ENCODE measurements at places on chromosomes 2 and 18.
A peak's percentile ranks its signal among the peaks of the same experiment; 100 is the strongest.

DNA sequence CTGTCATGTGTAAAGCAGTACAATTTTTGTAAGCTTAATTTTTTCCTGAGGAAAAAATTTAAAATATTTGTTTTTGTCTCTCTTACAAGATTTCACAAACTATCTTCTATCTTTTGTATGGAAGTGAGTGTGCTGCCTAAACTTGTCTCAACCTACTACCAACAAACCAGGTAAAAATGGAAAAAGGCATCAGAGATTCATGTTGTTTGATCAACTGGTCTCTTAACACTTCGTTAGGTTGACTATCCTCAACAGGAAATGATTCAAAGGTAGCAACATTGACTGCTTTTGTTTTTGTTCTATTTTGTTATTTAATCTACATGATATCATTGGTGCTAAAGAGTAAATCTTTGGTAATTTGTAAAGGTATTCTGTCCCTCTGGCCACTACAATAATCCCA lies 47.7 kb upstream of the RND3 start:
- DNase-seq = no peak

DNA sequence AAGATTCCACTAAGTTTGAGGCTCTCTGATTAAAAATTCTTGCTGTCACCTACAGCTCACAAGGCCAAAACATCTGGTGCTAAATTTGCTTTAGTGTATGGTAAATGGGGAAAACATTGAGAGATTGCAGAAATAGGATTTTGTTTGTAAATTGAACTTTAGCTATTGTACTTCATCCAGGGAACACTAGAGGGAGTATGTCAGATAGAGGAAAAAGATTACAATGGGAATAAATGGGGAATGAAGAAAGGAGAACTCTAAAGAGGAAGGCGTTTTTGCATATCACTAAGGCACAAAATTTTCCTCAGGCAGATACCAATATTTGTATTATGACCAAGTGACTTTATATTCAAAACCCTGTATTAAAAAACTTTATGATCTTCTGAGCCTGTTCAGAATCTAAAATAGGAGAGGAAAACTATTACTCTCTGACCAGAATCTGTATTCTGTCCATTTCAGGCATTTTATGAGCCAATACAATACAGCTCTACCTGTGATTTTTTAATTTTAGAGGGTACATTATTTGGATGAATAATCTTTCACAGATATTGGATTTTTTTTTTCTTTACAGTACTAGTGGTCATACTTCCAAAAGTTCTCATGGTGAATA lies 52.3 kb upstream of the ITGB6 start:
- DNase-seq = no peak

DNA sequence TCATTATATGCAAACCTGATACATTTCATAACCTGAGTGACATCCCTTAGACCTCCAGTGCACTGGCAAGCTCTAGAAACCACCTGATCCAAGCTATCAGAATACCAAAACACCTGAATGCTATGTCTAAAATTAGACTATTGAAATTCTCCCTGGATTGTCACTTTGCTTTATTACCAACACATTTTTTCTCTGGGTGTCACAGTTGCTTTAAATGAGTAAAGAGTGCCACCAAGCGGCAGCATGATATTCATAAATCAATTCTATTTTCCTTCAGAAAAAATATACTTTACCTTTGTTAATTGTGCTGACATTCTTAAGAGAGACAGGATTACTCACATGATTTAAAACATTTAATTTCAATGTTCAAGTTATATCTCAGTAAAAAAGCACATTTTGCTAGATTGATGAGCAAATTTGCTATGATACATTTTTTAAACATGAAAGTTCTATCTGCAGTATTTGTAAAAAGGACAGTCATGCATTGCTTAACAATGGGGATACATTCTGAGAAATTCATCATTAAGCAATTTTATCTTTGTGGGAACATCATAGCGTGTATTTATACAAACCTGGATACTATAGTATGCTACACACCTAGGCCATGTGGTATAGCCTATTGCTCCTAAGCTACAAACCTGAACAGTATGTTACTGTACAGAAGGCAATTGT lies 338.4 kb upstream of the SLC39A10 start:
- DNase-seq = peak; percentile 25

- DNase-seq = no peak
Measured at GRCh38 chr2:157349949-157350515, 24.4 kb upstream of the ERMN start.

GRCh38 chr18:62490967-62491695 lies 31.7 kb upstream of the ZCCHC2 start:
- DNase-seq = no peak

DNA sequence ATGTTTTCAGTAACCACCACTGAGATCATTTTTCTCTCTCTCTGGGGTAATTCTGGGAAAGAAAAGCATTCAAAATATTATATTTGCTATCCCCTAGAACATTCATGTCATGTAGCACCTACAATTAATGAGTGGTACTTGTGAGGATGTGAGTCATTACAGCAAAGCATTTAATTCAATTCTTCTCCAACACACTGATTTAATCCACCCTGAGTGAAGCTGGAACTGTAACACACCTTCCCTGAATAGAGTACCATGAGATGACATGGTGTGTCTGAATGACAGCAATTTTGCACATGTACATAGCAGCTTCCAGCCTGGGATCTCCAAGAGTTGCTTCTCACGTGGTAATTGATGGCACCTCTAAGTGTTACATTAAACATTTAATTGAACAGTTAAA lies 207.1 kb upstream of the SLC14A2 start:
- DNase-seq = no peak

GRCh38 chr2:64594226-64594989 lies 59.3 kb downstream of the SERTAD2 start:
- no peak for DNase-seq

DNA sequence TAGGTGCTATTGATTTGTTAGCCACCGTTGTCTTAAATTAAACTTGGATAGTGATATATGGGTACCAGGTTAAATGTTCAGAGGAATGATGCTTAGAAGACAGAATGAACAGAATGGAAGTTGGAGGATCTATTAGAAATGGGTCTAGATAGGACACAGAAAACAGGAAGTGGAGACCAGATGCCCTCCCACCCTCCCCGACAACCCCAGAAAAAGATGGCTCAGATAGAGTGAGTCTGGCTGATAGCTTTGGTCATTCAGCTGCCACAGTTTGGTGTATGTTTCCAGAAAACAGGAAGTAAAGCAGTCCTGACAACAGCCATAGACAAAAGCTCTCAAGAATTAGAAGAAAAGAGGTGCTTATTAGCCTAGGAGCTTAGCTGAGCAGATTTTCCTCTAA lies 71.5 kb upstream of the DSG1 start:
- no peak for DNase-seq

- DNase-seq = no peak
Measured at GRCh38 chr2:240255165-240255491, 114.7 kb upstream of the OTOS start.

GRCh38 chr2:203623096-203623495 lies 83.3 kb upstream of the CD28 start:
- DNase-seq = no peak

GRCh38 chr2:1305342-1306013 lies 107.8 kb upstream of the TPO start:
- no peak for DNase-seq

DNA sequence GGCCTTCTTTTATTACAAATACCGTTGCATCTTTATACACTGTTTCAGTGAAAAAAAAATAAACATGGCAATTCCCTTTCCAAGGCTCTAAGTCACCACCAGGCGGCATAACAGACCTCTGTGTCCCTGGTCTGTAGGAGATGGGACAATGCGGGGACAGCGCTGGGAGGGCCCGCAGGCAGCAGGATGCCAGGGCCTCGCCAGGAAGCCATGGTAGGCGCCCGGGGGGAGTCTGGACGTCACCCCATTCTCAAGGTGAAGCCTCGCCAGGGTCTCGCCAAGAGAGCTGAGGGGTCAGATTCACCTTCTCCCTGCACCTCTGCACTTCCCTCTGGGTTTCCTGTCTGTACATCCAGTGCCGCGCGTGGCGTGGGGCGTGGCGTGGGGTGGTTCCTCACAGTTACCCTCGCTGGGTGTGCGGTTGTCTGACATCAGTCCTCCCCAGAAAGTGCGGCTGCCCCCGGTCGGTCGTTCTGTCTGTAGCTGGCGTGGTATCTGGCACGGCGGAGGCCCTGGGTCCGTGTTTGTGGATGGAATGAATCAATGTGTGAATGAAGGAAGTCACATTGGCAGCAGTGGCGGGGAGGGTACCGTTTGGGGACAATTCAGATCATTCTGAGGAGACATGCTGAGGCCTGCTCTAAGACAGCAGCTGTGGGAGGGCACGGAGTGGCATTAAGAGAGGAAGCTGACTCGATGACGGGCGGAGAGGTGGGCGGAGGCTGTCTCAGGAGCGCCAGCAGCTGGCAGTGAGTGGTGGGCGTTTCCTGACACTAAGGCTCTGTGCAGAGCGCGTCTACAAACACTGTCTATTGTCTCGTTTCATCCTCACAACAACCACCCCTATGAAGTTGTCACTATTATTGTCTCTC lies 46.0 kb downstream of the LRRFIP1 start:
- DNase-seq = peak; percentile 92

GRCh38 chr2:217859926-217860325 lies 142.9 kb downstream of the TNS1 start:
- DNase-seq = no peak

- no peak for DNase-seq
Measured at GRCh38 chr18:58800582-58800981, 64.1 kb upstream of the ZNF532 start.

DNA sequence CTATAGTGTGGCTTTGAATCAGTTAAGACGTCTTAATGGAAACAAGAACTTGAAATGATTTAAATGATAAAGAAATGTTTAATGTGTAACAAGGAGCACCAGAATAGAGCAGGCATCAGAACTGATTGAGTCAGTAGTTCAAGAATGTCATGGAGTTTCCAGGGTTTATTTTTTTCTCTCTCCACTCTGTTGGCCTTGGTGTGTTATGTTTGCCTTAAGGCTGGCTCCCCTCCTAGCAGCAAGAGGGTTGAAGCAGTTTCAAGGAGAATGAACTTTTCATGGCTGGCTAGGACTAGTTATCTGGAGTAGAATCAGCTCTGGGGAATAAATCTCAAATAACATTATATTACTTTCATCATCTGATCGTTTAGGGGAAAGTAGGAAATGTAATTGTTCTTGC lies 13.4 kb upstream of the GLS start:
- DNase-seq = no peak

DNA sequence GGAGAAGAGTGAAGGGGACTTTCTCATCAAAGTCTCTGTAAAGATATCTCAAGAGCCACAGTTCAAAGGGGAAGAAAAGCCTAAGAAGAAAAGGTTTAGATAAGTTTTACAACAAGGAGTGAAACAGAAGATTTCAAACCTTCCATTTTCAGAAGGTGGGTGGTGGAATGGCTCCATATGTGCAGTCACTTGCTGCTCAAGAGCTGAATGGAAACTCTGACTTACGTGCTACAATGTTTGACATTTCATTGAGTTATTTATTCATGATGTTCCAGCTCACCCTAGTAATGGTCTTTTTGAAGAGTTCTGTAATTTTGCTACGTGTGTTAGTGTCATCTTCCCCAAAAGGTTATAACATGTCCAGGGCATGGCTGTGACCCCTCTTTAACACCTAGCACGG lies 21.7 kb downstream of the LCT start:
- no peak for DNase-seq

DNA sequence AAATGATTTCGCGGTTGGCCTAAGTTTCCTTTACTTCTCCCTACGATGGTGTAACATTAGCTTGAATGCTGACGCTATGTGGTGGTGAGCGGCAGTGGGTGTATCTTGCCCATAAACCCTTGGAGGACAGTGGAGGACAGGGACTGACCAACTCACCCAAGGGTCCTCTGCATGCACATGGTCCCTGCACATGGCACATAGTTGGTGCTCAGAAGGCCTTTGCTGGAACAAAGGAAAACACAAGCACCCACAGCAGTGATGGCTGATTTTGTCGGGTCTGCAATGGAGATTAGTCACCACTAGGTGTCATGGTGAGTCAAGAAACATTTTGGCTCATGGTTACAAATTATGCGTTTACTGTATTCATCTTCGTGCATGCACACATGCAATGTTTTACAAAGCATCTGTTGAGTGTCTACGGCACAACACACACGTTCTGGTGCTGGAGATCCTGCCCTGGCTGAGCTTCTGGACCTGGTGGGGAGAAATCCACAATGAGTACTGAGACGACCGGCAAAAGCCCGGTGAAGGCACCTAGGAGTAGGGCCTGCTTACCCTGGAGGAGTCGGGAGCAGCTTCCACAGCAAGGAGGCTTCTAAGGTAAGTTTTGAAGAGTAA lies 44.0 kb downstream of the PDCL3 start:
- no peak for DNase-seq

DNA sequence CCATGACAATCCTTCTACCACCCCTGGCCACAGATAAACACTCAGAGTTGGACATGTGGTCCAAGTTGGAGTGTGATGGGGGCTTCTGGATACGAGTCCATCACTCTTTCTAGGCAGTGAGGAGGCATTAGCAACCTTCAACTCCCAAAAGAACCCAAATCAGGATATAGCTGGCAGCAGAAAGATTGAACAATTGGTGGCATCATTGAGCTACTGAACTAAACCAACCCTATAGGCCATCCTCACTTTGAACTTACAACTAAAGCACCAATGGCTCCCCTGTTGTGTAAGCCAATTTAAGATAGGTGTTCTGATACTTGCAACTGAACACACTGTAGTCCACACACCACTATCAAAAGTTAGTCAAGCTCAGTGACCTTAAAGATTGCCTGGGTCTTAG lies 24.0 kb upstream of the MARCO start:
- DNase-seq = no peak

DNA sequence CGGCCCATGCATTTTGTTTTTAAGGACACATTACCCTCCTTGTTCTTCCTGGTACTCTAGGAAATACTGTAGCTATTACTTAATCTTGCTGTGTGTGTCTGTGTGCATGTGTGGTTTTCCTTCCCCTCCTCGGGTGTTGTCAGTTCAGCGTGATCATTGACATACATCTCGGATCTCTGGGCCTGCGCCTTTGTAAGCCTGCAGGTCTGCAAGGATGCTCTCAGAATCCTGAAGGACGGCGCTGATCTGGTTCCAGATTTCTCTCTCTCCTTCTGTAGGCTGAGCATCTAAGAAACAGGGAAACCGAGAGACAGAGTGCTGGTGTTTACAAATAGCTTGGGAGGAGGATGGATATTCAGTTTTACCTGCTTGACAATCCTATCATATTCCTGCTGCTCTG lies 100.2 kb downstream of the CYRIA start:
- DNase-seq = no peak

GRCh38 chr2:147026664-147027295 lies 818.0 kb upstream of the ACVR2A start:
- no peak for DNase-seq

- DNase-seq = no peak
Measured at GRCh38 chr2:226733189-226733858, 66.3 kb downstream of the IRS1 start.

- no peak for DNase-seq
Measured at GRCh38 chr18:8744656-8745055, 39.3 kb downstream of the MTCL1 start.
